ENCODE measurements at places on chromosomes 5 and 9.
A peak's percentile ranks its signal among the peaks of the same experiment; 100 is the strongest.

- no peak for DNase-seq
Measured at GRCh38 chr5:115388240-115388639, 91.8 kb upstream of the CCDC112 start.

DNA sequence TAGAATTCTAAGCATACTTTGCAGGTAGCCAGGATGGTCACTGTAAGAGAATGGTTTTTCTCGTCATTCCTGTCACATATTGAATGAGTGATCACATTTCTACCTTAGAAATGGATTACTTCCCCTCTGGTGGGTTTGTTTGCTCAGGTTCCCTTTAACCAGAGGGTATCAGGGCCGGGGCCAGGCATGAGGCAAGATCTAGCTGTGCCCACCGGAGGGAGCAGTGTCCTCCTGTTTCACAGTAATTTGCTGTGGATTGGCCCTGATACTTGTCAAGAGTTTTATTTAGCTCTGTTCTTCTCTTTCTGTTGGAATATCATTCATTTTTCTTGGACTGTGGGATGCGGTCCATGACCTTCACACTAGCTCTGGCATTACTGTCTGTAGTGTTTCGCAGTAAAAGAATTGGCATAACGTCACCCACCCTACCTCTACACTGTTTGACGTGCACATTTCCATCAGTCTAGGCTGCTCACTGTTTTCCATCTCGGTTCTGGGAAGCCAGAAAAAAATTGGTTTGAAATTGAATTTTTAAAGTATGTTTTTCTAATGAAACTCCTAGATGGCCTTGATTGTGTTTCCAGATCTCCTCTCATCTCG, 42.4 kb upstream of the ZBED3 start:
- DNase-seq, result peak; percentile 8

DNA sequence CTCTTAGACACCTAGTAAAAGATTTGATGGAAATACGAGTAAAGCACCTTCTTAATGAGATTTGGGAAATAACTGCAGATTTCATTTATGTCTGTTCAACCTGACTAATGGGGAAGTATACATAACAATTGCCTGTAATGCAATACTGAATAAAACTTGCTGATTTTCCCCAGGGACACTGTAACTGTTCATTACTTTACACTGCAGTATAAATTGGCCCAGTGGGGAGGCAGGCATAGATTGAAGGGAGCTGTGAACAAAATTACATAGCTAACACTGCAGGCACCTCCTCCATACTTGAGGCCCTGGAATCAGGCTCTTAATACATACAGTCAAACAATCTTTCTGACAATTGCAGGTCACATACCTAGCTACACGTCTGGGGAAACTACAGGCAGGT, 216.2 kb downstream of the PTPRD start:
- no peak for DNase-seq

GRCh38 chr9:35806101-35806500, 6.0 kb downstream of the SPAG8 start:
- no peak for DNase-seq

- DNase-seq, result no peak
Measured at GRCh38 chr9:75695921-75696320, 194.6 kb upstream of the PCSK5 start.

- DNase-seq, result no peak
Measured at GRCh38 chr5:54537725-54538124, 20.2 kb downstream of the SNX18 start.

DNA sequence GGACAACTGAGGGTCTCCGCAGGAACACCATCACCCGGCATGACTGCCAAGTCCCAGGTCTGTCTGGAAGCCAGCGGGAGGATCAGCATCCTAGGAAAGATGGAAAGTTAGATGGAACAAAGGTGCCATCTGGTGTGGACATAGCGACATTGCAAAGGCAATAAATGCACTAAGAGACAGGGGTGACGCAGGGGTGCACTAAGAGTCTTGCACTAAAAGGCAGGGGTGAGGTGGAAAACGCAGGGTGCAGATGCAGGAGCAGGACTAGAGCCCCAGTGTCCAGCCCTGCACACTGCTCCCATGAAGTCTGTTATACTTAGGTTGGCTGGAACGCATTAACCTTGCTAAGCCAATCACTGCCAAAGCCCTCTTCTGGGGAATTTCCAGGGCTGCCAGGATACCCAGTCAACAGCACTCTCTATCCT, 15.5 kb downstream of the ATOX1 start:
- DNase-seq, result peak; percentile 58

DNA sequence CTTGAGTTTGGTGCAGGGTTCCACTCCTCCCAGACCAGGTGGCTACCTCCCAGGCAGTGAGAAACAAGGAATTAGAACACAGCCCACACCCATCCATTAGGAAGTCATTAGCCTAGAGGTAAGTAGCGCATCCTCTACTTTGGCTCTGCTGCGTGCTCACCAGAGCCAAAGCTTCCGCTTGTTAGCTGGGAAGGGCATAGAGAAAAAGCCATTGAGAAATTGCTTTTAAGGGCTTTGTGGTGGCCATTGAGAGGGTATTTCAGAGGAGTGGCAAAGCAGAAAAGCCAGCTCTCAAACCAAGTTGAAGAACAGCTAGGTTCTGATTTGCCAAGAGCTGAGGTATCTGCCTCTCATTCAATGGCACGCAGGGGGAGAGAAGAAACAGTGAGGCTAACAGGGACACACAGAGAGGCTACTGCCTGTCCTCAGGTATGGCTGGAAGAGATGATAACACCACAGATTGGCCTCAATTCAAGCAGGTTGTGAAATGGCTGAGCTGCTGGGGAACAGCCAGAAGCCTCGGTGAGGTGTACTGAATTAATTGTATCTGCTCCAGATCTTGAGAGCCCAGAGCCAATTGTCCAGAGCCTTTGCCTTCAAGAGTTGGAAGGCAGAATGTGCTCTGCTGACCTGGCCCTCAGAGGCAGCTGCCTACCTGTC, 119.4 kb downstream of the NTRK2 start:
- no peak for DNase-seq

DNA sequence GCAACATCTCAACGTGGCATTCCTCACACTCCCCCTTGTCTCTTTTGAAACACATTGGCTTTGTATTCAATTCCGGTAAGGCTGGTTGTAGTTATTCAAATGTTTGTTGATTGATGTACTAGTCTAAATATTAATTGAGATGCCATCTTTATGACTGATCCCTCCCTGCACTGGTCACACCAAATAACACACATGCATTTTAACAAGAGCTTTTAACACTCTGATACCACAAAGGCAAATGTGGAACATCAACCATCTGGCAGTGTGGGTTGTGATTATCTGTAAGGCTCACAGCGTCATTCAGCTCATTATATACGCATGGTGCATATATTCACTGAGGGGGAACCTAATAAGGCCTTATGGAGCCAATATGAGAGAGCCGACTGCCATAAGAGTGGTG, 305.0 kb downstream of the TENT4A start:
- DNase-seq, result no peak

DNA sequence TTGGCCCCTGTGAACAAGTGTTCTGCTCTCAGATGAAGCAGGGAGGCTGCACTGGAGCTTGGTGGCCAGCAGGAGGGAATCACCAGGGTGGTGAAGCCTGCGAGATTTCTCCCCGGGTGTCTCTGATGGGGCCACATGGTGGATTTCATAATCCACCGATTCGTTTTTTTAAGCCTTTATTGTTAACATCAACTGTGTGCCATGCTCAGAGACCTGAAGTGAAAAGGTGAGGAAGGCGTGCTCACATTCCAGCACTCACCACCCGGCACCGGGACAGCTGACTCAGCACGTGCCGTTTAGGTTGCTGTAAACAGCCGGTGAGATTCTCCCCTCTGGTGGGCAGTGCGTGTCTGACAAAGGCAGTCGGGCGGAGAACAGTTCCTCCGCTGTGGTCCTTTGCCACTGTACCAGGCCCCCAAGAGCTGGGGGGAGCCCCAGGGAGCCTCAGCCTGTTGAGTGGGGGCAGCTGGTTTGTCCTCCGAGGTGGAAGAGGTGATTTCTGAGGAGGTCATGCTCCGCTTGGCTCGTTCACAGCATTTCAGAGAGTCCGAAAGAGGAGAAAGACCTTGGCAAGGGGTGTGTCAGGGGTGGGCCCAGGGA, 12.7 kb upstream of the AHRR start:
- DNase-seq, result no peak

DNA sequence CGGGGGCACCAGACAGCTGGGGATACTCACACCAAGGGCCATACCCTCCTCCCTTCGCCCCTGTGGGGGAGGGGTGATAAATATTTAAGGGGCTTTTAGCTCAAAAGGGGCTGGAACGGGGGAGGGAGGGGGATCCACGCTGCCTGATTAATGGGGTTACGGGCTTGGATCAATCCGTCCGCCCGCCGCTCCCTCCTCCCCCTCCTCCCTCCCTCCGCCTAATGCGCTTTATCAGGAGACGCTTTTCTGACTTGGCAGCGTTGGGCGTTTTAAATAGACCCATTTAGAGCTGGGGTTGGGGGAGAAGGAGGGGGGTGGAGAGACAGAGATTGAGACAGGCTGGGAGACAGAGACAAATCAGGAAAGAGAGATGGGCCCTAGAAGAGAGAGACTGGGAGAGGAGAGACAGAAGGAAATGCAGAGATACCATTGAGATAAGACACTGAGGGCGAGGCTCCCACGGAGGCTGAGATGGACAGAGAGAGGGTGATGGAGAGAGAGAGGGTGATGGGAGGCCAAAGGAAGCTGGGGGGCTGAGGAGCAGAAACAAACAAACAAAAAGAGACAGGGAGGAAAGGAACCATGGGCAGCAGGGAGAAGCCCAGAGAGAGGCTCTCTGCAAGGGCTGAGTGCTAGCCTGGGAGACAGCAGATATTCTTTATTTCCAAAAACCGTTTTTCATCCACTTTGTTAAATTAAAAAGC, 10.3 kb downstream of the CNTFR start:
- DNase-seq, result no peak

GRCh38 chr9:133739408-133740280, 1.5 kb upstream of the SARDH start:
- DNase-seq, result no peak

DNA sequence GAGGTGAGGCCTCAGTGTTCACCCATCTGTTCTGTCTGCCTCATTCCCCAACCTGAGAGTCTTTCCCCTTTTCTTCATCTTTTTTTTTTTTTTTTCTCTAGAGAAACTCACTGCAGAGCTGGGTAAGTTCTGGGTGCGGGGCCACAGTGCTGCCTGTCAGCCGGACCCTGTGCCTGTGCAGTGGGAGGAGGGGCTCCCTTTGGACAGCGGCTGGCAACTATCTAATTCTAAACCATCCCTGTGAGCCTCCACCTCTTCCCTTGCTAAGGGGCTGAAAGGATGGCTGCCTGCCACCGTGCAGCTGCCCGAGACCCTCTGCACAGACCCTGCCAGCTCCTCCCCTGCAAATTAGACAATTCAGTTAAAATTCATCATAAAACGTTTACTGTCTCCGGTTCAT, 14.1 kb downstream of the BTNL9 start:
- no peak for DNase-seq

GRCh38 chr5:82813861-82814260, 263.3 kb downstream of the TMEM167A start:
- no peak for DNase-seq

- DNase-seq, result peak; percentile 80
Measured at GRCh38 chr9:95508968-95509850, 7.6 kb downstream of the PTCH1 start.

DNA sequence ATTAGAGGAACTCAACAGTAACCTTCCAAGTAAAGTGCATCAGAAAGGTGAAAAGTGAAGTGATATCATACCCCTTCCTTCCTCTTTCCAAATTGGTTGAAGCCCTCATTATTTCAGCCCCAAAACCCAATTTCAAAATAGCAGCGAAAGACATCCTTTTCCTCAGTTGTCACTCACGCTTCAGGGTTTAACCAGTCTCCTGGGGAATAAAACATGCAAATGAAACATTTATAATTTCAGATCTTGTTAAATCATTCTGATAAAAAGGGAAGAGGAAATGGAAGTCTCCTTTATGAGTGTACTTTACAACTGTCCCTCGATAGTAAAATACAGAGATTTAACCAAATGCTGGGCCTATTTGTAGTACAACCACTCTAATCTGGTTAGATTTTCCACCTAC, 22.5 kb downstream of the TRPM6 start:
- DNase-seq, result no peak

GRCh38 chr9:114284316-114285060, 38.4 kb upstream of the ORM1 start:
- DNase-seq, result no peak

DNA sequence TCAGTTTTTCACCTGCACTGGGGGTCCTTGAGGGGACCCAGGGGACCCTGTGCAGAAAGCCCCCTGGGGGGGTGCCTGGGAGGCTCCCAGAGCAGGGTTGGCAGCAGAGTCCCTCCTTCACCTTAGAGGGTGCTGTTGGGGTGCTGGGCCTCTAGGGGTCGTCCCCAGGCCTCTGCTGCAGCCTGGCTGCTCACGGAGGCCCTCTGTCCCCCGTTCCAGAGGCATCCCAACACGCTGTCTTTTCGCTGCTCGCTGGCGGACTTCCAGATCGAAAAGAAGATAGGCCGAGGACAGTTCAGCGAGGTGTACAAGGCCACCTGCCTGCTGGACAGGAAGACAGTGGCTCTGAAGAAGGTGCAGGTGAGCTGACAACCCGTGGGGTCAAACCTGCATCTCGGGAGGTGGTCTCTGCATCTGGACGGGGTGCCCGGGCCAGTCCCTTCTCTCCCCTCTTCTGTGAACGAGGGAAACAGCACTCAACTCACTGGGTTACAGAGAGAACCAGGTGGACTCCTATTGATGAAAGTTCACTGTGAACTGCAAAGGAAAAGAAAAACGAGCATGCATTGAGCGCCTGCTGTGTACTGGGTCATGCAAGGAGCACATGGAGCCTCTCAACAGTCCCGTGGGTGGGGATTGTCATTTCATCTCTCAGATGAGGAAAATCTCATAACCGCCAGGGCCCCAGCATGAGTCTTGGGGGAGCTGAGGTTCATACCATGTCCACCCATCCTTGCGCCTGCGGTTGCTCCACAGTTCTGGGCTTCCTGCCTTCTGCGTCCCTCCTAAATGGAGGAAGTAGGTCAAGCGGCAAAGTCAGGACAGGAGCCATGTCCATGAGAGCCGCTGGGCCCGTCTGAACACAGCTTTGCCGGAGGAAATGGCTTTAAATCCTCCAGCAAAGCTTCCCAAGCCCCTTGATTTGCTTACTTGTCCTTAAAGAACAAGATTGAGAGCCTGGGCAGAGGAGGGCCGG, 54.8 kb downstream of the NEK6 start:
- DNase-seq, result no peak

DNA sequence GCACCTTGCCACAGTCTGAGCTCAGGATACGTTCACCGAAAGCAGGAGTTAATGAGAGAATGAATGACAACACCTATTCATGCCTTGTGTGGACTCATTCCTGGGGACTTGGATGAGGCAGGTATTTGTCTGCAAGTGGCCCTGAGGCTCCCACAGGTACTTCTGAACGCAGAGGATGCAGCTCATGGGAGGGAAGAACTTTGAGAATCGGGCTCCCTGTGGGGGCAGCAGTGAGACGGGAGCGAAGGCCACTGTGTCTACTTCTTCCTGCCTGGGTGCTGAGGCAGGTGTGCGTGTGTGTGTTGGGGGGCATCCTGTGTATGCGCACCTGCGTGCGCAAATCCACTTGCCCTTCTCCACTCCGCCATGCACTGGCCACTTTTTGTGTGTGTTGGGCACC, 42.2 kb downstream of the PTPN3 start:
- no peak for DNase-seq

DNA sequence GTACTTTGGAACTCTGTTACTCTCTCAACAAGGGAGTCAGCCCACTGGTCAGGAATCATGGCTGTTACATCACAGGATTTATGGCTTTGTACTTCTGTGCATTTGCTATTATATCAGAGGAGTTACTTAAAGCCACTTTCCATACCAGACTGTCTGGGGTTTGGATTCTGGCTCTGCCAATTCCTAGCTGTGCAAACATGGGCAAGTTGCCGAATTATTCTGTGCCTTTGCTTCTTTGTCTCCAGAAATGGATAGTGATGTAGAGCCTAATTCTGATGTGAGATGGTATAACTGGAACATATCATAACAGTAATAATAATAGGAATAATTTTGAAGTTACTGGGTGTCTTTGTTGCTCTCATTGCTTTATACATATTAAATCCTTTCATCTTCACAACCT, 1047.3 kb upstream of the SEMA6A start:
- DNase-seq, result no peak
